Activated T-cell treated with anti-CD3 and anti-CD28 coated beads, Interleukin-2, amount 50 U/mL, for 72 hours (primary cell): ENCODE measurements at places on chromosomes 7 and 10. TPM values are rescaled to one million over a fixed set of nuclear protein-coding genes. Genes with fewer than 3 reads are reported as not detected.

The PVRIG gene
- total RNA-seq = 34.4 TPM

The TMEM26 gene
- total RNA-seq = not detected

DNA sequence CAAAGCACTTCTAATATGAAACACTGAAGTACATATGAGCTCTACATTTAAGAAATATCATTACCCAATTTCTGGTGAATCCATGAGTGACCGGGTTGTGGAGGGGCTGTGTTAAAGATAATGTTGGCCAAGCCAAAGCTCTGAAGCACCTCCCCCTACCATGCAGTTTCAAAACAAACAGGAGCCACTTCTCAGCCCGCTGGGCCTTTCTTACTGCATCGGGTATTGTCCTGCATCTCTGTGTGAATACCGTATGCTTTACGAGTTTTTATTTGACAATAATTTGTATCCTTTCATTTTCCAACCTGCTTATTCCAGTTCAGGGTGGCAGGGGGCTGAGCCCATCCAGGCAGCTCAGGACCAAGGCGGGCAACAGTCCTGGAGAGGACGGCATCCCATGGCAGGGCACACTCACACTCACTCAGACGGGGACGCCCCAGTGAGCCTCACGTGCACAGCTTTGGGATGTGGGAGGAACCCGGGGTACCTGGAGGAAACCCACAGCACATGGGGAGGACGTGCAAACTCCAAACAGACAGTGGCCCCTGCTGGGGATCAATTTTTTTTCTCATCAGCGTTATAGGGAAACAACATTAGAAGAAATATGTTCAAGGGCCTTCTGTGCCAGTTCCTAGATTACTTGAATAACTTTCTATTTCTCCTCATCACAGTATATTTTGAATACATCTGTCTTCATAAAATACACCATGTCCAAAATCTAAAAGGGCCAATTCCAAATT, 1.9 kb downstream of the RNF32 start:
- H3K27ac ChIP-seq = no peak overlapping the region
- H3K27me3 ChIP-seq = peaks cover 50% of the 10 kb centered on the region
- peaks cover 17% of the 10 kb centered on the region for H3K4me1 ChIP-seq
- H3K4me3 ChIP-seq = no peak overlapping the region
- DNase-seq = no peak

DNA sequence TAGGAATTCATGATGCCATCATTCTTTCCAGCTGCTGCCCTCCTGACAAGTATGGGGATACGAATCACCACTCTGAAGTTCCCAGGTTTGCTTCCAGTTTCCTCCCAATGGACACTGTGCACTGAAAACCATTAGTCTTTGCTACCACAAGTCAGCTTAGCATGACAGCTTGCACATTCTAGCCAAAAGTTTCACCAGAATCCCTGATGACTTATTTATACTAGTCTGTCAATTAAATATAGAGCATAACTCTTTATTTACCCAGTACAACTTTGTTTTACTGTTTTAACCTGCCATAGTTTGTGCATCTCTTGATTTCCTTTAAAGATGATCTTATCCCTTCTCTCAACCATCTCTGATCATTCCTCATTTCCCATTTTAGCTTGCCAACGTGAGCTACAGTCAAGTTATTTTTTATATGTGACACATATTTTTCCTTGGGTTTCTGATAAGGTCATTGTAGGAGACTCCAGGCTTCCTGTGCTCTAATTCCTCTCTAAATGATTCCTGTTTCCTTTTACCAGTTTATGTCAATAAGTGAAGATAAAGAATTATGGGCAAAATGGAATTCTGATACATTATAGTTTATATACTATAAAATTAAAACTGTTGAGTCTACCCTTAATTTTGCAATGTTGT, 167.5 kb upstream of the MEOX2 start:
- no peaks in the 10 kb centered on the region for H3K36me3 ChIP-seq
- H3K4me3 ChIP-seq = no peak overlapping the region
- H3K27ac ChIP-seq = no peak overlapping the region
- H3K27me3 ChIP-seq = no peaks in the 10 kb centered on the region
- no peaks in the 10 kb centered on the region for H3K4me1 ChIP-seq
- DNase-seq = no peak

- H3K4me3 ChIP-seq = no peak overlapping the region
- no peaks in the 10 kb centered on the region for H3K27me3 ChIP-seq
- DNase-seq = no peak
Measured at GRCh38 chr10:131033166-131034085, 278.1 kb downstream of the TCERG1L start.

The PON1 gene
- total RNA-seq = not detected

GRCh38 chr7:55075464-55076021, 56.7 kb downstream of the EGFR start:
- no peak overlapping the region for H3K27ac ChIP-seq
- no peak overlapping the region for H3K4me3 ChIP-seq
- no peak for DNase-seq
- no peaks in the 10 kb centered on the region for H3K36me3 ChIP-seq
- H3K27me3 ChIP-seq = no peaks in the 10 kb centered on the region

GRCh38 chr7:81925530-81925929, 155.7 kb upstream of the HGF start:
- no peak for DNase-seq
- no peaks in the 10 kb centered on the region for H3K4me1 ChIP-seq
- no peaks in the 10 kb centered on the region for H3K36me3 ChIP-seq
- no peaks in the 10 kb centered on the region for H3K27me3 ChIP-seq
- no peak overlapping the region for H3K27ac ChIP-seq
- no peak overlapping the region for H3K4me3 ChIP-seq

DNA sequence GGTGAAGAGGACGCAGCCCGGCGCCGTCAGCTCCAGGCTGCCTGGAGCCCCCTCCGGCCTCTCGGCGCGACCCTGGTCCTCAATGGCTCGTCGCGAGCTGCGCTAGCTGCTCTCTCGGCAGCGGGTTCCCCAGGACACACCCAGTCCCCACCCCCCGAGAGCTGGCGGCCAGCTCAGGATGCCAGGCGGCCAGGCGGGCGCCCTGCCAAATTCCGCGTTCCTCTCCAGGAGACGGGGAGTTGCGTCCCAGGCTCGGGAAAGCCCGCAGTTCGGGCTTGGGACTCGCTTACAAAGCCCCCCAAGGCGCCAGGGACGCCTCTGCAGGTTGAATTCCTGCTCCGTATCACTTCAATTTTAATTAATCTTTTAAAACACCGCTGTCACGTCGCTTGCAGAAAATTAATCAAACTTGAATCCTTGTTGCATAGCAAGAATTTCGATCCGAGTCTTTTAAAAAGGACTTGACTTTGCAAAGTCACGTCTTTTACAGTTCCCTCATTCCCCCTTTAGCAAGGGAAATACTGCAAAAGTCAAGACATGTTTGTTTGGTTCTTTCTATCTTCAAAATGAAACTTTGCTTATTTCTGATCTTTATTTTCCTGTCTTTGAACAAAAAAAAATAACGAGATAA, 28.2 kb downstream of the SKIDA1 start:
- H3K4me3 ChIP-seq = peak overlapping the region; percentile 97
- H3K4me1 ChIP-seq = peaks cover 25% of the 10 kb centered on the region
- peaks cover 73% of the 10 kb centered on the region for H3K27me3 ChIP-seq
- peak; percentile 48 for DNase-seq
- H3K27ac ChIP-seq = no peak overlapping the region
- H3K36me3 ChIP-seq = peaks cover 3% of the 10 kb centered on the region

DNA sequence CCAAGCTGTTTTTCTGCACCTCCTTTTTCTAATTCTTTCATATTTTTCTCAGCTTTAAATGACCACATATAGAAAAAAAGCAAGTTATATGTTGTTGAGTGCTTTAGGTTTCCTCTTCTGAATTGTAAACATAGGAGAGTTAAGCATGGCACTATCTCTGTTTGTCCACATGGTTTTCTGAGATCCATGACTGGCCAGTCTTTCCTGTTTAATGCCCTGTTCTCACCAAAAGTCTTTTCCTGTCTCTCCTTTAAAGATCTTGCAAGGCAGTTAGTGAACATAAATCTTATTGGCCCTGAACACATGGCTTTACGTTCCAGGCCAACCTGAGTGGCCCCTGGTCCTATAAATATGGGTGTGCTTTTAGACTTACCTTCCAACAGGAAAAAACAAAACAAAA, 19.4 kb downstream of the TRPV5 start:
- DNase-seq = no peak
- H3K27me3 ChIP-seq = peaks cover 23% of the 10 kb centered on the region
- no peak overlapping the region for H3K4me3 ChIP-seq

The LBX1 gene
- total RNA-seq = not detected

GRCh38 chr7:150412016-150412415, 32.9 kb downstream of the ZNF775 start:
- no peaks in the 10 kb centered on the region for H3K27me3 ChIP-seq
- H3K4me3 ChIP-seq = no peak overlapping the region
- DNase-seq = no peak
- H3K36me3 ChIP-seq = no peaks in the 10 kb centered on the region
- no peak overlapping the region for H3K27ac ChIP-seq

The NPSR1 gene
- not detected for total RNA-seq

GRCh38 chr10:63423494-63423893, 42.3 kb downstream of the JMJD1C start:
- H3K4me1 ChIP-seq = peaks cover 23% of the 10 kb centered on the region
- no peaks in the 10 kb centered on the region for H3K27me3 ChIP-seq
- DNase-seq = no peak
- no peaks in the 10 kb centered on the region for H3K36me3 ChIP-seq

- H3K36me3 ChIP-seq = no peaks in the 10 kb centered on the region
- H3K27ac ChIP-seq = no peak overlapping the region
- DNase-seq = no peak
Measured at GRCh38 chr7:8765374-8765773, 332.0 kb downstream of the NXPH1 start.

- no peak for DNase-seq
- no peak overlapping the region for H3K27ac ChIP-seq
- H3K4me3 ChIP-seq = no peak overlapping the region
- H3K27me3 ChIP-seq = no peaks in the 10 kb centered on the region
- no peaks in the 10 kb centered on the region for H3K4me1 ChIP-seq
Measured at GRCh38 chr7:151570366-151570915, 50.7 kb upstream of the RHEB start.

- no peak for DNase-seq
- H3K4me3 ChIP-seq = no peak overlapping the region
- no peak overlapping the region for H3K27ac ChIP-seq
- peaks cover 23% of the 10 kb centered on the region for H3K4me1 ChIP-seq
- H3K27me3 ChIP-seq = no peaks in the 10 kb centered on the region
- peaks cover 2% of the 10 kb centered on the region for H3K36me3 ChIP-seq
Measured at GRCh38 chr10:11115337-11115736, 97.7 kb downstream of the CELF2 start.

DNA sequence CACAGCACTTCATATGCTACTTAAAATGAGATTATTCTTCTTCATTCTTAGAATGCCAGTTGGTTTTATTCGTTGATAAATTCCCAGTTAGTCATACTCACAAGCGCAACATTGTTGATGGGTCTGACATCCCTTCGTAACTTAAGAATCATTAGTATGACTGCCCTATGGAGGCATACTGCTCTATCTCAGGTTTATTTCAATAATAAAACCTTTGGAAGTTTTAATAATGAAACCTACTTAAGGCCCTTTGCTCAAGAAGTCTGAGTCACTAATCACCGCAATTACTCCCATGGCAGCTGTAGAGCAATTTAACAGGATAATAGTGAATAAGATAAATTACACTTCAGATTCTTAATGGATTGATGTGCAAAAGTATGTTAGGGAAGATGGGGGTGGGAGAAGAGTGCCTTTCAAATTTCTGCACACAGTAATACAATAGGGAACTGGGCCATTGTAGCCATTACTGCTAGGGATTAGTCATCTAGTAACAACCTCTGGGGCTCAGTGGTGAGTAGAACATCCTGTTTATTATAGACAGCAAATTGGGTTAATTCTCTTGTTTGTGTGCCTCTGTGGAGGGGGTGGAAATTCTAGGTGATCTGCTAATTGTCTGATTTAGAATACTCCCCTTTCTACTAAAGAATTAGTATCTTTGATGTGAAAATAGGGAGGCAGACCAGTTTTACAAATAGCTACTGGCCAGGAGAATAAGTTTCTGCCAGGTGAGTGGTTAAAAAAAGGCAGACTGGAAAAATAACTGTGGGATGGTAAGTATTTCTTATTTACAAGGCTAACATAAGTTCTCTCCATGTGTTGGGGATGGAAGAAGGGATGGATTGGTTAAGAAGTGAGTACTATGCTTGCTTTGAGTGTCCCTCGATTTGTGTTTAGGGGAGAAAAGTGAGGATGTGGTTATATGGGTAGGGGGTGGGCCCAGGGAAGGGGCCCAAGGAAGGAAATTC, 74.5 kb upstream of the VKORC1L1 start:
- no peaks in the 10 kb centered on the region for H3K27me3 ChIP-seq
- H3K4me3 ChIP-seq = no peak overlapping the region
- no peak for DNase-seq
- H3K36me3 ChIP-seq = peaks cover 1% of the 10 kb centered on the region
- peaks cover 14% of the 10 kb centered on the region for H3K4me1 ChIP-seq
- H3K27ac ChIP-seq = peak overlapping the region; percentile 35
